ENCODE measurements at places on chromosomes 3 and 15.

DNA sequence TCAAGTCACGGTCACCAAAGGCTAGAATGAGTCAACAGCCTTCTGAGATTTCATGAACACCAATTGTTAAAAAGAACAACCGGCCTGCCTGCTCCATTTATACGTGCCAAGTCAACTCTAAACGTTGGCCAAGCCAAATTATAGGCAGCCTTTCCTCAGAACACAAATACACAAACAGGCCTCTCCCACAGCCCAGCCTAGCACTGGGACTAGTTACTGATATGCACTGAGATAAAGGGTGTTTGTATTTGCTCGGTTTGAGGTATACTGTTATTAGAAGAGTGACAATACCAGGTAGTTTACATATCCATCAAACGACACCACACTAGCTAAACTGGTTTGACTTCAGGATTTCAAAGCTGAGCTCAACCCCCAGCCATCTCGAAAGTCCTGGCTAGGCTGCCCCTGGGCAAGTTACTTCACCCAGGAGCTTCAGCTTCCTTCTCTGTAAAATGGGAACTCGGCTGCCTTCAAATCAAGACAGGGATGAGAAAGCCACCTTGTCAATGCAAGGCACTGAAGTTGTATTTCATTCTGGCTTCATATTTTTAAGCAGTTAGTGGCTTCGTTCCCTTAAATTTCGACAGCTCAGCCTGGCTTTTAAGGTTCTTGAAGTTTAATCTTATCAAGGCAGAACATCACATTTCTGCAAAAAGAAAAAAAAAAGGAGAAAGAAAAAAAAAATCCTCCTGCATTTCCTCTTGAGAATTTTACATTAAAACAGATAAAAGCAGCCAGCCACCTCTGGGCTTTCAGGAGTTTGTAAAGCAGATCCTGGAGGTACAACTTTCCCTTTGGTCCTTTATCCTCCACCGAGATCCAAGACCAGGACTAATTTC lies 4.0 kb downstream of the TLE3 start:
- DNase-seq = no peak

DNA sequence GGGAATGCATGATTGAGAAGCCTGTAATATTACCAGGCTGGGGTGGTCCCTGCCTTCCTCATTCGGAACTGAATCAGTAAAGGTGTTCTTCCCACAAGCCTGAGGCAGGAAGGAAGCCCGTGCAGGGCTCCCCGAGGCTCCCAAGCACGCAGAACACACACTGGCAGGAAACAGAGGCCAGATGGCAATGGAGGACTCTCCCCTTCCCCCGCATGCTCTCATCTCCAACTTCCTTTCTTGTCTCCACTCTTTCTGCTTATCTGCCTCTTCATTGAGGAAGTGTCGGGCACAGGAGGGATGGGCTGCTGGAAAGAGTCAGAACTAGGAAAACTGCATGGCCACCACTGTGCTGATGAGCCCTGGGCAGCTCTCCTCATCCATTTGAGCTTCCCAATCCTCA lies 123.5 kb downstream of the NUP210 start:
- DNase-seq = no peak

DNA sequence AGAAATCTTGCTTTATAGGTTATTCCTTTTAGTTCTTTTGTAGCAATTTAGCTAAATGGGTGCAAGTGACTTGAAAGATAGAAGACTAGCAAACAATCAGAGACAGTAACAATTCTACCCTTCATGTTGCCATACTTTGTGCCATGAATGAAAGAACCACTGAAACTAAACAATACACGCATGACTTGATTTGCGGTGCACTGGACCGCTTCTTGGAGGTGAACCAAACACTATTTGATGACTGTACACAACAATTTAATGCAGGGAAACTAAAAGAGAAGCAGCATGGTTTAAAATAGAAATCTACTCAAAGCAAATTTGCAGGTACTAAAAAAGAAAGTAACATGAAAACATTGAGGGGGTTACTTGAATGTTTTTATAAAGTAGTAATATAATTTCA lies 331.0 kb upstream of the RARB start:
- no peak for DNase-seq

GRCh38 chr3:108329947-108330346 lies 33.6 kb downstream of the HHLA2 start:
- no peak for DNase-seq

DNA sequence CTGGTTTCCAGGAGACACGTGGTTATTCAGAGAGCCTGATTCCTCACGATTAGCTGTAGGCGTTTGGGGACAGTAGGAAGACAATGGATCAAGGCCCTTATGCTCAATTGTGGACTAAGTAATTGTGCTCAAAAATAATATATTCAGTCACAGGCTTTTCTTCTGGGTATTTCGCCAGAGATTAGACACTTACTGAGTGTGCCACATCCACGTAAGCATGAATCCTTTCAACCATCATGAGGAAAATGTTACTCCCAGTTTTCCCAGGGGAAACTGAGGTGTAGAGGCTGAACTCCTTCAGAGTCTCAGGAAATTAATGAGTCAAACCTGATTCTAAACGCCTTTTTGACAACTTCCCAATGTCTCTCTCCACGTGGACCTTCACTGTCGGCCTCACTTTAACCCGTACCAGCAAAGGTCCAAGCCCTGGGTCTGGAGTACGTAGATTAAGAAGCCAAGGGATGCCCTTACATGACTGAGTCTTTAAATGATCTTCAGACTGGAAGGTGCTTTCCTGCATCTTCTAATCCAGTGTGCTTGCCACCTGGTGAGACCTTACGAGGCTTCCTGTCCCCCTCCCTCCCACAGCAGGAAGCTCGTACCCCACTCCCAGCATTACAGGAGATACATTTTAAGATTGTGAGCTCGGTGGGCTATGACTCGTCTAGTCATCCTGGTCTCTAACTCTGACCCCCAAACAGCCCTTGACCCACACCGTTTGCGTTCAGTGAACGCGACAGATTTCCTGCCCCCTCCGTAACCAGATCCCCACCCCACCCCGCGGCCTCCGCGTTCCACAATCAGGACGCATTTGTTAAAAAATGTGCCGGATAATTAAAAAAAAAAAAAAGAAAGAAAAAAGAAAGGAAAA lies 1.7 kb downstream of the PKM start:
- no peak for DNase-seq

- DNase-seq = no peak
These were observed 6.4 kb upstream of the CSTA start for GRCh38 chr3:122318620-122319019.

GRCh38 chr3:194325424-194326153 lies 25.5 kb downstream of the CPN2 start:
- no peak for DNase-seq

- DNase-seq = no peak
These were observed 6.0 kb downstream of the SETD5 start for GRCh38 chr3:9403463-9403862.

DNA sequence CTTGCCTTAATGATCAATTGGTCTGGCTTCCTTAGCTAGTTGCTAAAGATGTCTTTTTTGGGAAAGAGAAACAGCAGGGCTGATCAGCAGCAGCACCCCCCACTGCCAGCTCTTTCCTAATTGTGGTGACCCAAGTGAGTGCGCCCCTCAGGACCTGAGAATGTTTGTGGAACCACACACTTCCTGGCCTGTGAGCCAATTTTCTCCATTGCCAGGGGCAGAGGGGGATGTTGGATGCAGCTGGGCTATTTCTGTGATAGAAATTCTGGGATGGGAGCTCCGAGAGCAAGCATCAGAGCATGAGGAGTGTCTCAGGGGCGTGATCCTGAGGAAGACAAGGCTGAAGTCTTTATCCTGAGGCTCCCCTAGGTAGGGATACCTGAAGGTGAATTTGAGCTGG lies 66.6 kb downstream of the CLDN11 start:
- no peak for DNase-seq

DNA sequence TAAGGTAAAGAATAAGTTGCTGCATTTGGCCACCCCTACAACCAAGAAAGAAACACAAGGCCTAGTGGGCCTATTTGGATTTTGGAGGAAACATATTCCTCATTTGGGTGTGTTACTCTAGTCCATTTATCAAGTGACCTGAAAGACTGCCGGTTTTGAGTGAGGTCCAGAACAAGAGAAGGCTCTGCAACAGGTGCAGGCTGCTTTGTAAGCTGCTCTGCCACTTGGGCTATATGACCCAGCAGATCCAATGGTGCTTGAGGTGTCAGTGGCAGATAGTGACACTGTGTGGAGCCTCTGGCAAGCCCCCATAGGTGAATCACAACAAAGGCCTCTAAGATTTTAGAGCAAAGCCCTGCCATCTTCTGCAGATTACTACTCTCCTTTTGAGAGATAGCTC lies 491.3 kb downstream of the TAFA4 start:
- no peak for DNase-seq

- DNase-seq = no peak
These were observed 158.3 kb upstream of the C2CD4B start for GRCh38 chr15:62323353-62323890.
